ENCODE measurements at places on chromosomes 5 and 9. TPM values are rescaled to one million over a fixed set of nuclear protein-coding genes. Genes with fewer than 3 reads are reported as not detected.

DNA sequence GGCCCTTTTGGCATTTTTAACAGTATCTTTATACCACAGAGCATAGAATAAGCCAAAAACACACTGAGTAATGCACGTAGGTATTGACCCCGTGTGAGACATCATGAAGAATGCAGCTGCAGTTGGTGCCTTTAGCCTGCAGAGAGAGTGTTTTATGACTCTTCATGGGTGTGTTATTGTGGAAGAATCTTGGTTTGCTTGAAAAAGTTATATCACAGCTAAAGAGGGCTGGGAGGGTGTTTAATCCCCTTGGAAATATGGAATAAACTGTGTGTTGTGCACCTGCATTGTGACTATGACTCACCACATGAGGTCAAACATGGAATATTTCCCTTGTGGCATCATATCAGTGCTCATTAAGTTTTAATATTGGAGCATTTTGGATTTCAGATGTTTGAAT is 458.7 kb downstream of the CDH9 start:
- DNase-seq: no peak

DNA sequence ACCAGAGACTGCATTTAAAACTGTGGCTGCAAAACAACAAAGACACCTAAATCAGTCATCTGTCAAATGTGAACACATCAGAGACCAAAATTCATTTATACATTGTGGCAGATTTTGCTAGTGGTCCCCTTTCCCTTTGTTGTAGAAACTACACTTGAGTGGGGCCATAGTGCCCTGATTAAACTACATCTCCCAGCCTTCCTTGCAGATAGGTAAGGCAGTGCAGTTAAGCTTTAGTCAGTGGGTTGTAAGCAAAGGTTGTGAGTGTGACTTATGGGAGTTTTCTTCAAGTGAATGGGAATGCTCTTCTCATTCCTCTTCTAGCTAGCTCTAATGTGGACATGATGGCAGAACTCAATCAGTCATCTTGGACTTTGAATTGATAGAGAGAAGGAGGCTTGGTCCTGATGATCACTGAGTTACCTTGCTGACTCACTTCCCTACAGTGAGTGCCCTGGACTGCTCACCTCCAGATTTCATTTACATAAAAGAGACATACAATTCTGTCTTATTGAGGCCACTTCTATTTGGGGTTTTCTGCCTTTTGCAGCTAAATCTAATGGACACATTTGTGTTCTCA is 35.2 kb upstream of the SPARC start:
- DNase-seq: no peak

DNA sequence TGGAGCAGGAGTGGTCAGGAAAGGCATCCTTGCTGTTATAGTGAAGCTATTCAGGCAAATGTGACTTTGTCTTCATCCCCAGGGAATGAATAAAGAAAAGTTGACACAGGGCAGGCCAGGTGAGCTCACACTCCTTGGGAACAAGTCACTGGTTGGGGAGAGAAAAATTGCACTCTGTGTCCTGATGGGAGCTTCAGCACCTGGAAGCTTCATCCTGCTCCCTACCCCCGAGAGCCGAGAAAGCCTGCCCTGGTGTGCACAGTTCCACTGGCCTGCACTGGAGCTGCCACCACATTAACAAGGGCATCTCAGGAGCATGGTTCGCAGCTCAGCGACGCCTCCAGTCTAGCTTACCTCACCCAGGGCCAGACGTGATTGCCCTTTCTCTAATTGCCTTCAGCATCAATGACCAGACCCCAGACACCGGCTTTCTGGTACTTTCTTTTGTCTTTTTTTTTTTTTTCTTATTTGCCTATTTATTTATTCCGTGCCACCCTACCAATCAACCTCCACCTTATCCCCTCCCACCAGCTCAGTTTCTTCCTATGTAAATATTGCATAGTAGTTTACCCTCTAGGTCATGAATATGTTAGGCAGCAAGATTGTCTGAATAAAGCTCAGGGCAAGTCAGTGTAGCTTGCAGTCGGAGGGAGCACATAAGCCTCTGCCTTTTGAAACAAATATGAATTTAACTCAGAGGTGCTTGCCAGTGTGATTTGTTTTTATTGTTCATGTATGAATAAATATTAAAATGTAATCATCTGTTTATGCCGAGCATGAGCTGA is 87.4 kb downstream of the DOCK2 start:
- no peak for DNase-seq

SNX30 gene
- total RNA-seq: 22.0 TPM

DNA sequence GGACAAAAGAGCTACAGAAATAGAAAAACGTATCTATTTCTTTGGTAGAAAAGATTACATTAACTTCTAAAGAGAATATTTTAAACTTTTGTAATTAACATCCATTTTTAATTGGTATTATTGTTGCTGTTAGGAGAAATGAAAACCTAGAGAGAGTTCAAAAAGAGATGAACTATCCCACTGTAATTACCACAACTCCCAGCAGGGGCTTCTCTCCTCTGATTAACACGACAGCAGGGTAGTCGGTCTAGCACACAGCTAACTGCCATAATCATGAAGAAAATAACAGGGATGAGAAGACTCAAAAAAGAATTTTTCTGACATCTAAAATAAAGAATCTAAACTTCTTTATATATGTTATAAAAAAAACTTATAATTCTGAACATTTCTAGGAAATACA is 86.2 kb upstream of the CDH9 start:
- peak; percentile 12 for DNase-seq

DNA sequence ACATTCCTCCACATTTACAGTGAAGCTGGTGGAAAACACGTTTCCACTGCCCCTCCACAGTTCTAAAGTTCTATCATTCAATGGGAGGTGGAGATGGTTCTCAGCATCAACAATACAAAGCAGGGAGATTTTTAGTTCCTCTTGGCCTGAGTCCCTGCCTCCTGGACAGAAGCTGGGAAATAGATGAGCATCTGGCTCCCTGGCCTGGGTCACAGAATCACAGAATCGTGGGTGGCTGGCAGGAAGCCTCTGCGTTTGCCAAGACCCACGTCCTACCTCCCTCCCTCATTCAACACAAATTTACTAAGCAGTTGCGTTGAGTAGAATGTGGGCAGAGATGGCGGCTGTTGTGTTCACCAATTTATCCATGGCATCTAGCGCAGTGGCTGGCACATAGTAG is 5.2 kb upstream of the PPARGC1B start:
- no peak for DNase-seq

PLPPR1 gene
- total RNA-seq: not detected

DNA sequence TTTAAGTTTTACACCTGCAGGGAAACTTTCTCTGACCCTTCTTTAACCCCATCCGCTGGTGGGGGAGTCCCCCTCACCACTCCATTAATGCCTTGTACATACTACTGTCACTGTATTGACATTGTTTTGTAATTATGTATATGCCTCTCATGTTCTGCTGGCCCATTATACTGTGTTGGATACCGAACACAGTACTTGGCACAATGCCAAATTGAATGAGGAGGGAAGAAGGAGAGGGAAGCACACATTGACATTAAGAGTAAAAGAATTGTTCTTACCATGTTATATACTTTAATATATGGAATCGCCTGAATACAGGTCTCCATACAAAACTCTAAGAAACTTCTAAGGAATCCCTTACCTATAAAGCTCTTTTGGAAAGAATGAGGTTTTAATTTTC is 73.6 kb upstream of the GRHPR start:
- no peak for DNase-seq

CFAP157 gene
- total RNA-seq: 0.09 TPM

- no peak for DNase-seq
These were observed 76.5 kb upstream of the IRX4 start for GRCh38 chr5:1959231-1959630.

GRCh38 chr9:72703574-72703973 is 182.2 kb downstream of the TMC1 start:
- peak; percentile 53 for DNase-seq

DNA sequence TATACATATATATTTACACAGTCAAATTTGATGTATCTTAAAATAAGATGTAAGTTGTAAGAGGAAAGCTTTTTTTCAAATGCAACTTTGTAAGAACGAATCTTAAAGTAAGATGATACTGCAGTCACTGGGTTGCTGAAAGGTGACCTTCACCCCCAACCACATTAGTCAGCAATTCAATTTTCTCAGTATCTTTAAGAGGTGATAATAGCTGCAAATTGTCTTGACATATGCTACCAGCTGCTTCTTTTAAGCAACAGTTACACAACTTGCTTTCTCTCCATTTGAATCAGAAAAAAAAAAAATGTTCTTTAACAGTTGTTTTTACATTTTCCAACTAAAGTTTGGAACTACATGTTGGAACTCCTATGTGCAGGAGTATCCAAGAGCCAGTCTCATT is 246.6 kb upstream of the CCNG1 start:
- DNase-seq: no peak

DNA sequence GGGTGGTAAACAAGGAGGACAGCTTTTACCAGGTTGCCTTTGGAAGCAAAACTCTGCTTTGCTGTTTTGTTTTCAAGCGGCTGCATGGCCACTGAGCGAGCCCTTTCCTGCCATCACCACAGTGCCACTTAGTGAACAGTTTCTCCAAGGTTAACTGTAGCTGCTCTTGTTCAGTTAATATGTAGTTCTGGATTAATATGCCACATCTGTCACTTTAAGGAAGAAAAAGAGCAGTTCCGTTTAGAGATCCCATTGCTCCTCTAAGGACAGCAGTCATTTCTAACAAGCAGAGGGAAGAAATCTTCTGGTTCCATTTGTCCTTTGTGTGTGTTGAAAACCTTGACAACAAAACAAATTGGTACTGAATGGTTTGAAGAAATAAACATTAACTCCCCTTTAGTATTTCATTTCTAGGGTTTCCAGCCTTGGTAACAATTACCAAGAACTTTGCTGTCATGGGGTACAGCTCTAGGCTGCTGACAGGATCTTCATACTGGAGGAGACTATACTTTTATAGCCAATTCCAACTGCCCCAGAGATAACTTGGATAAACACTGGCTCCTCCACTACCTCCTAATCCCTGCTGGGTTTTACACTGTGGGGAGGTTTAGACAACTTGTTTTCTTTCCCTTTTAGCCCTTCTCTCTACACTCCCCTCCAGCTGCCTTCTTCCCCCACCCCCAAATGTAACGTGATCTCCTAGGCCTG is 10.3 kb upstream of the ABL1 start:
- DNase-seq: peak; percentile 78

DNA sequence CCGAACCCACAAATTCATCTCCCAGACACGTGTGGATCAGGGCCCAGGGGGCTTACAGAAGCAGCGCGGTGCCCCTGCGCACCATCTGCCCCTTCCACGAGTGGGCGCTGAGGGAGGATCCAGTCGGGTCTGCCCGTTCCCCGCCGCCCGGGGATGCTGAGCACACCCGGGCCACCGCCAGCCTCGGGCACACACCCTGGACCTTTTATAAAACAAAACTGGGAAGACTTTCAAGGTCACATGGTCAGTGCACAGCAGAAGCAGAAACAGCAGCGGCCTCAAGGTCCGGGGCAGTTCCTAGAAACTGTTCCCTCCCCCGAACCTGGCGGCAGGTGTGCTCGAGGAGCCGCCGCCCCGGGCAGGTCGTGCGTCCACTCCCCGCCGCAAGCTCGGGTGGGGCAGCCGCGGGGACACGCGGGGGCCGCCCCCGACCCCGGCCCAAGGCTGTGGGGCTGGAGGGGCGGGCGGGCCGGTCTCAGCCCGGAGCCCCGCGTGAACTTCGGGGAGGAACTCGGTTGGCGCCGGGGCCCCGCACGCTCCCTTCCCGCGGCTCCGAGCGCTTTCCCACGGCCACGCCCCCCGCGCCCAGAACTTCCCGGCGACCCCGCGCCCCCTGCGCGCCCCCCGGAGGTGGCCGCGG is 633 bp upstream of the PPP1R26 start:
- DNase-seq: peak; percentile 28

All from fibroblast of the aortic adventitia (primary cell).